ENCODE measurements at places on chromosomes 5 and 9.

- no peak for DNase-seq
Observed at GRCh38 chr5:126542441-126542840, 52.6 kb downstream of the ALDH7A1 start.

- DNase-seq = no peak
Observed at GRCh38 chr5:143542798-143543144, 139.3 kb upstream of the NR3C1 start.

- DNase-seq = no peak
Observed at GRCh38 chr5:169648725-169649310, 11.7 kb downstream of the DOCK2 start.

DNA sequence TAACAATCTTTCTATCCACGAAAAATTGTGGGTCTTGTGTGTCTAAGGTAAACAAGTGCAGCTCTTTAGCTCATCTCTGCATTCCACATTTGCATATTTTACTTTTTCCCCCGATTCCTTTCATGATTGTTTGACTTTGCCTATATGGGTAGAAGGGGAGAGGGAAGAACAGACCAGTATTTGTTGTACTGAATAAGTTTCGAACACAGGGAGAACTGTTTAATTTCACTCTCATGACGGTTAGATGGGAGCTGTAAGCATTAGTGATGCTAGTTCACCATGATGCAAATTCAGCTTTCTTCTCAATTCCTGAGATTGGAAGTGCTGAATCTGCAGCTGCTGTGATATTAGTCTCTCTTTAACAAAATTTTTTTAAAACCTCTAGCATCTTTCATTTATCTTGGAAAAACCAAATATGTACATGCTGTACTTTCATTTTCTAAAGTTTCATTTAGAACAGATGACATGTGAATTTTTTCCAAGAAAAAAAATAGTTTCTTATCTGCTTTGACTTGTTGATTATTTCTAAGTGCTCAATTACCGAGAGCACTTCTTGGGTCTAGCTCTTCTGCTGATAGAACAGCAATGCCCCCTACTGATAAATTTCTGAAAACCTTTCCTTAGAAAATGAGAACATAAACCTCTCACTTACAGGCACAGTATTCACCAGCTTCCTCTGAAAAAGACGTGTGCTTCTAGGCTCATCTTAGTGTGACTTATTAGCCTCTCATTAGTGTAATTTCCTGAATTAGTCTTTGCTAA, 149.5 kb downstream of the BAAT start:
- DNase-seq = no peak

GRCh38 chr5:116360008-116360853, 214.4 kb downstream of the SEMA6A start:
- DNase-seq = no peak

GRCh38 chr9:124441291-124441690, 9.0 kb upstream of the ADGRD2 start:
- DNase-seq = no peak

DNA sequence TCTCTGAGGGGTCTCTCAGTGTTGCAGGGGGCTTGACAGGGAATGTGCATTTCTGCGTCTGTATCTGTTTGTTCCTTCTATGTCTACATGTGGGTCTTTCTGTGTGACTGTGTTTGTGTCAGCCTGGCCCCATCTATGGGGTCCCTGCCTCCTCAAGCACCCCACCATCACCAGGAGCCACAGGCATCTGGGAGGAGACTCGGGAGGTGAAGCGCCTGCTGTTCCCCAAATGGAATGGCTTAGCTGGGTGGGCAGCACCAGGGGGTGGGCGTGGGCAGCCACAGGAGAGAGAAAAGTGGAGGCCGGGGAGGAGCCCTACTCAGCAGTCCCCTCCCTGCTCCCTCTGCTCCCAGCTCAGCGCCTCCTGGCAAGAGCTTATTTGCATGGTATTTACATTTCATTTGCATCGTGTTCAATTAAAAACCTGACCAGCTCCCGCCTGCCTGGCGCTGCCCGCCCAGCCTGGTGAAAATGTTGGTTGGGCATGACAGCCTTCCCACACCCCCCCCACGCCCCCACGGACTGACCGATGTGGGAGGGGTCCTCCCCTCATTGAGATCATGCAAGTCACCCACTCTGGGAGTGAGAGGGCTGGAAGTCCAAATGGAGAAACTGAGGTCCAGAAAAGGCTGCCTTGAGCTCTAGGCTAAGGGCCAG, 50.5 kb downstream of the CXXC5 start:
- DNase-seq = no peak

- no peak for DNase-seq
Observed at GRCh38 chr9:121026260-121026691, 23.8 kb downstream of the C5 start.

DNA sequence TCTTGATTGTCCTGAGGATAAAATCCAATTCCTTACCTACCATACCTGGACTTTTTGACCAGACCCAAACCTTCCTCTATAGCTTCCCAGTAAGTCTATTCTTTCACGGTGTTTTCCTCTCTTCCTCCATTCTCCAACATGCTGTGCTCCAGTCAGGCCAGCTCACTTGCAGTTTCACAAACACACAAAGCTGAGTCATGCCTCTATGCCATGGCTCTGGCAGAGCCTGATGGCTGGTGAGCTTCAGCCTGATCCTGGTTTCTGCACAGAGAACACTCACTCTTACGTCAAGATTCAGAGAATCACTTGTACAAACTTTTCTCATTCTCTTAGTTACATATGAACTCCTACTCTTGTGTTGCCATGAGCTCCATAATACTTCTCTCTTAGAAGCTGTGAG, 27.7 kb upstream of the PAX5 start:
- DNase-seq = no peak

All from activated CD4-positive, alpha-beta T cell treated with anti-CD3 and anti-CD28 coated beads, Interleukin-2, amount 50 U/mL, for 4 hours (primary cell).